ENCODE measurements at places on chromosomes 3 and 15. TPM values are rescaled to one million over a fixed set of nuclear protein-coding genes. Genes with fewer than 3 reads are reported as not detected.

DNA sequence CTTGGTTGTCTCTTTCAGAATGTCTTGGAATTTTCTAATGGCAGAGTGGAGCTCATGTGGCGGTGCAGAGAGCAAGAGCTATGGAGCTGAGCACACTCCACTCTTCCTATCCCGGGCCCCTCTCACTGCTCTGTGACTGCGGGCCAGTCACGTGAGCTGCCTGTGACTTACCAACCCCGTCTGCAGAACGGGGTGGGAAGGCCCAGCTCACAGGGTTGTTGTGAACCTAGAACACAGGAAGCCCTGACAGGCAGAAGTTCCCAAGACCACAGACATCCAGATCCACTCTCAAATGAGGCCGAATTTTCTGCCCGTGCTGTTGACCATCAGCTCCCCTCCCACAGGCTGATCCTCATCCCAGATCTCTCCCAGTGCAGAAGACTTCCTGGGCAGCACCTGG, 35.5 kb upstream of the PLXNA1 start:
- no peak for DNase-seq

DNA sequence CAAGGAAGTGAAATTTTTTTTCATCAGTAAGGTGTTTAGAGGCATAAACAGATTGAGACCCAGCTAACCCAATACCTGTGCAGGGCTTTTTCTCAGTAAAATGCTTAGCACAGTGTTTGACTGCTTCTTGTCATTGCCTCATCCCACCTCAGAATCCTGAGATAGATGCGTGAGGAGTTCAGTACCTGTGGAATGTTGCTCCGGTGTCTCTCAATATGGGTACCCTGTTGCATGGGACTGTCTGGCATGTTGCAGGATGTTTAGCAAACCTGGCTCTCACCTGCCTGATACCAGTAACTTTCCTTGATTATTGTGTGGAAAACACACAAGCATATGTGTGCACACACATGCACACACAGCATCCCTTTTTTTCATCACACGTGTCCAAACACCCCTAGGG, 128.4 kb downstream of the MCTP2 start:
- no peak for DNase-seq

The TRPM1 gene
- not detected for total RNA-seq

The SLCO3A1 gene
- total RNA-seq: 10.7 TPM

Measured in tongue (tissue), 3 donors.